Stimulated activated CD4-positive, alpha-beta T cell treated with anti-CD3 and anti-CD28 coated beads, Interleukin-4, amount 100 ng/mL, for 1 hour (primary cell): ENCODE measurements at places on chromosomes 4 and X.

GRCh38 chr4:1834047-1834775, 21.7 kb downstream of the LETM1 start:
- no peak for DNase-seq

GRCh38 chrX:120251471-120252011, 929 bp downstream of the ZBTB33 start:
- DNase-seq = peak; percentile 4

DNA sequence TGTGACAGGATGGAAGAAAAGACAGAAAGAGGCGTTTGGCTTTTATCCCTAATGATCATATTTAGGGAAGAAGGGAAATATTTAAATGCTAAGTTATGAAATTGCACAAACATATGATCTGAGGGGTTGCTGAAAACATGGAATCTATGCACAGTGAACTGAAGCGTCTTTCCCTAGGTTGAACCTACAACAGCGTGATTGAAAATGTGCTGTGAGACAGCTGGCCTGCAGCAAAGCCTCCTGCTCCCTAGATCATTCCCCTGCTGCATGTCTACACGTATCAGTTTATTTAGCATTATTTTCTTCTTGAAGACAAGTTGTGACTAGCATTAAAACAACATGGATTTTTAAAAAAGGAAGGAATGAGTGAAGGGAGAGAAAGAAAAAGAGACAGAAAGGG, 272.5 kb upstream of the TRAM1L1 start:
- no peak for DNase-seq

DNA sequence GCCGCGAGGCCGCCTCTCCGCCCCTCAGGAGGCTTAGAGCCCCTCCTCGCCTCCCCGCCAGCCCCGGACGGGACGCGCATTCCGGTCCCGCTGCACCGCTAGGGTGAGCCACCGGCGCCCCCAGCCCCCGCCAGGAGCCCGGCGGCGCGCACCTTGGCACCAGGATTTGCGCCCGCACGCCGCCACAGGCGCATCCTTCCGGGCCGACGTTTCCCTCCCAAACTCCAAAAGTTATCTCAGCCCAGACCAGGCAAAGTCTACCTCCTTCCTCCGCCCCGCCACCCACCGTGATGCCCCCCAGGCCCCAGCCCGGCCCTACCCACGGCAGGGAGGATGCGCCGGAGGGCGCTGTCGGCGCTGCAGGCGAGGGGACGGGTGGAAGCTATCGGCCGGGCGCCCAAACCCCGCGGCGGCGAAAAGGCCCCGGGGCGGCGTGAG, 538 bp downstream of the SCML2 start:
- DNase-seq = peak; percentile 17

DNA sequence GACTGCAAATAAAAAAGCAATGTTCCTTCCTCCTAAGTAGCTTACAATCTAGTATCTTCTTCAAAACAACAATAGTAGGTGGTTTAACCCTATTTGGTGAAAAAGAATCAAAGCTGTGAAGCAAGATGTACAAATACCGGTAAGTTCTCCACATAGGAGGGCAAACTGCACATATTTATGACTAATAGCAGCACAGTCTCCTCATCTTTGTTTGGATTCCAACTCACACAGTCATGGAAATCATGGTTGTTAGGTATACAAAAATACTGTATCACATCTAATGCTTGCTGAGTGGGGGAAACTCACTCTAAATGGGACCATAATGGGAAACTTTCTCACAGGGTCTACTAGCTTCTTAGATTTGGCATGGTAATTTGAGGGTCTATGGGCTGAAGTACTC, 597.2 kb downstream of the INPP4B start:
- no peak for DNase-seq

DNA sequence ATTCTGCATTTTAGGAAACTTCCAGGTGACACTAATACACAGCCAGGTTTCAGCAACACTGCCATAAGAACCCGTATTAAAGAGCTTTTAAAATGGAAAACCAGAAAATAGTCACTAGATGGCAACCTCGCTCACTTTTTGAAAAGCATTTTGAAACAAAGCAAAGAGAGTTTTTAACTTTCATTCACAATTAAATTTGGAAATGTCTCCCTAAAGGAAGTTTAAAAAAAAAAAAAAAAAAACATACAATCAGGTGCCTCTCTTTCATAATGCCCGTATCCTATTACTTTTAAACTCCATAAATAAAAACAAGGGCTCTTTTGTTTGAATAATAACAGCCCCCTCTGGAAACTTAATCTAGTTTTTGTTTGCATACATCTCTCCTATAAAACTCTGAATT, 20.3 kb downstream of the MEPE start:
- DNase-seq = no peak

- DNase-seq = no peak
Observed at GRCh38 chr4:87038837-87039615, 104.2 kb downstream of the AFF1 start.

- no peak for DNase-seq
Observed at GRCh38 chrX:97416461-97416860, 532.8 kb downstream of the RPA4 start.

- no peak for DNase-seq
Observed at GRCh38 chr4:38728631-38729141, 54.1 kb downstream of the TLR10 start.

DNA sequence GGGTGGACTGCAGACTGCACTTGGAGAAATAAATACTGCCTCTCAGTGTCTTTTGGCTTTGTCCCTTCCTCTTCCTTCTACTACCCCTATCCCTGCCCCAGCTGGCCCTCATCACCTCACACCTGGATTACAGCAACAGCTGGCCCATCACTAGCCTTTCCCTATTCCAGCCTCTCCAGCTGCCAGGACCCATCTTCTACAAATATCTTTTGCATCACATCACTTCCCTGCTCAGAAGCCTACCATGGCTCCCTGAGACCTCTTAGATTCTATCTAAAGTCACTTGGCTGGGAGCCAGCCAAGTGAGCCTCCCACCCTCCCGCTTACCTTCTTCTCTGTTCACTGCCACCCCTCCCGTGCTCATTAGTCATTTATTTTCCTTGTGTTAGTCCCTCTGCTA, 66.8 kb downstream of the TSC22D3 start:
- DNase-seq = no peak

DNA sequence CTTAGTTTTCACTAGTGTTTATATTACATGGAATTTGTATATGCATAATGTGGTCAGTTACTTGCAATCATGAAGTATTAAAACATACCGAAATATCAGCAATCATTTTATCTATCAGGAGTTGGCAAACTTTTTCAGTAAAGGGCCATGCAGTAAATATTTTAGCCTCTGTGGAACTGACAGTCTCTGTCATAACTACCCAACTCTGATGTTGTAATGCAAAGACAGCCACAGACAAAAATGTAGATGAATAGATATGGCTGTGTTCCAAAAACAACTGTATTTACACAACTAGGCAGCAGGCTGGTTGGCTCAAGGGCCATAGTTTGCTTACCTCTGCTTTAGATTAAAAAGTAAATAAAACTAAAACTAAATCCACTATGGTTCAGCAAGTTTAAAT, 200.2 kb downstream of the HS3ST1 start:
- DNase-seq = no peak

- no peak for DNase-seq
Observed at GRCh38 chr4:113452868-113453620, 308.5 kb downstream of the CAMK2D start.

DNA sequence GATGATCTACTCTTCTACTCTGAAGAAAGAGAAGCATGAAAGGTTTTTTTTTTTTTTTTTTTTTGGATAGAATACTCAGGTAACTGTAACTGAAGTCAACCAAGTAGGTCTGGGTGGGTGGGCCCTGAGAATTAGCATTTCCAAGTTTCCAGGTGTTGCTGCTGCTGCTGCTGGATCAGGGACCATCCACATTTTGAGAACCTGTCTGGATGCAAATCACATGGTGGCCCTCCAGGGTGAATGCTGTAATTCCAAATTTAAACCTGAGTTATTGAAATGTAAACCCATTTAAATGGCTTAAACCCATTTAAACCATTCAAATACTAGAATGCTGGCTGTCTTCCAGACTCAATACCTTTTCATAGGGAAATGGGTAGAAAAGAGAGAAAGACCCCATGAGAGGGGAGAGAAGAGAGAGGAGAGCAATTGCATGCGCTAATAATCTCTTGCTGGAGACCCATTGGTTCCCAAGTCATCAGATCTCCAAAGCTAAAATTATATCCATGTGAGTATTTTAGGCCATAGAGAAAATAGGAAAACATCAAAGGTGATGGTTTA, 17.6 kb downstream of the SUPT20HL1 start:
- DNase-seq = no peak

DNA sequence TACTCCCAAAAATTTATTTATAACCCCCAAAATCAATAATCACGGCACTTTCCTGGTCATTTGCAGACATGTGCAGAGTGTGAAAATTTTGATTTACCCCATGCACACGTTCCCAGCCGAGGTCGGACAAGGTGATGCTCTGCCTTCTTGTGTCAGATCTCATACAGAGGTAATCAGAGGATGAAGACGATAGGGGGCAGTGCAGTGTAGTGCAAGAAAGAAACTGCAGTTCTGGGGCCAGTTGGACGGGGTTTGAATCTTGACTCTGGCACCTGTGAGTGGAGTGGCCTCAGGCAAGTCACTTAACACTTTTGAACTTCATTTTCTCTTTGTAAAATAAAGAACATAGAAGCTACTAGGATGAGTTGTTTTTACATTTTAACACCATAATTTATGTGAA, 88.4 kb downstream of the FRMPD3 start:
- DNase-seq = peak; percentile 1

DNA sequence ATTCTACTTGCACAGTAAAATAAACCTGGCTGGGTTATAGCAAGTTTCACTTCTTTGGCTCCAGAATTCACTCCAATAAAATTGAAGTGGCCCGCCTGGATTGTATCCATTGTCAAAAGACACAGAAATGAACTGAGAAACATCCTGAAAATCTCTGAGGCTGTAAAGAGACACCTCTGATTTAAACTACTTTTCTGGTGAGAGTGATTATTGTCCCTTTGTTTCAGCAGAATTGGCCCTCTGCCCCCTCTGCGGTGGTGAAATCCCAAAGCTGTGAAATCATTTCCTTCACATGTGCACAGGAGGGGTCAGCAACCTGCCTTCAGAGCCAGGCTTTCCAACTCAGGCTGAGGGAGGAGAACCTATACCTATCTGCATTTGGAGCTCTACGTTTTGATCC, 23.0 kb downstream of the GAB3 start:
- DNase-seq = no peak

DNA sequence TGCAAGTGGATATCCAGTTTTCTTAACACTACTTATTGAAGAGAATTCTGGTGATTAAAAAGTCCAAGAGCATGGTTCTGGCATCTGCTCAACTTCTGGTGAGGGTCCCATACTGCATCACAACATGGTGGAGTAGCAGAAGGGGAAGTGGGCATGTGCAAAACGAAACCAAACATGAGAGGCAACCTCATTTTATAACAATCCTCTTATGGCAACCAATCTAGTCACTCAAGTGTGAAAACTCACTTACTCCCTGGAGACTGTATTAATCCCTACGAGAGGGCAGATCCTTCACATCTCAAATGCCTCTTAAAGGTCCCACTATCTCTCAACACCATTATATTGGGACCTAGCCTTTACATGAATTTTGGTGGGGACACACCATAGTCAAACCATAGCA, 55.4 kb upstream of the TRO start:
- no peak for DNase-seq

DNA sequence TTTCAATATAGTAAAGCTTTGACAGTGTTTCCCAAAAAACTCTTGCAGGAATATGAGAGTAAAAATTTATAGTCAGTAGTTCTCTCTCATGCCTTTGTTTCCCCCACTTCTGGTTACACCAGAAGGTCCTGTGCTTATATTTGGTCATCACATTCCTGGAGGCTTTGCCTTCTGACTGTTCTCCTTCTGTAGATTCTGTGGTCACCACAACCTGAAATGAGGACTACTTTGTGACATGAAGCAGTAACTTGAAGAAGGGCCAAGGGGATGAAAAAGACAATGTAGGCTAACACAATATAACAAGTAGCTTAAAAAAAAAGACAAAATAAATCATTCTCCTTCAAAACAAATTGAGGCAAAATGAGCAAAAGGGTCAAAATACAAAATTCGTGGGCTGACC, 366.2 kb upstream of the NR3C2 start:
- no peak for DNase-seq

GRCh38 chr4:164023214-164023613, 528.7 kb downstream of the TMA16 start:
- DNase-seq = no peak

- no peak for DNase-seq
Observed at GRCh38 chrX:13307041-13307440, 12.8 kb downstream of the ATXN3L start.
